ENCODE measurements at places on chromosomes 11 and 22. TPM values are rescaled to one million over a fixed set of nuclear protein-coding genes. Genes with fewer than 3 reads are reported as not detected.

The NCAM1 gene
- total RNA-seq: 1.4 TPM

The RPS25 gene
- total RNA-seq: 2,715 TPM

The API5 gene
- 114 TPM for total RNA-seq

The SLC22A25 gene
- not detected for total RNA-seq

The ROBO4 gene
- total RNA-seq: 0.26 TPM

The HSD17B12 gene
- total RNA-seq: 115 TPM

The OR8G5 gene
- not detected for total RNA-seq

The NAV2 gene
- total RNA-seq: 25.5 TPM

All from articular chondrocyte of knee joint (primary cell).